Breast epithelium (tissue), 4 donors: ENCODE measurements at places on chromosomes 5 and 9. TPM values are rescaled to one million over a fixed set of nuclear protein-coding genes. Genes with fewer than 3 reads are reported as not detected.

LIFR gene
- 222 TPM for total RNA-seq

MAMDC2 gene
- 18.7 TPM for total RNA-seq

TLX3 gene
- not detected for total RNA-seq

SREK1IP1 gene
- 8.9 TPM for total RNA-seq

GLRA1 gene
- not detected for total RNA-seq

COQ4 gene
- total RNA-seq: 46.2 TPM

PPP1R26 gene
- 15.1 TPM for total RNA-seq

FSD1L gene
- total RNA-seq: 5.9 TPM

IFNK gene
- not detected for total RNA-seq

UNC13B gene
- 19.3 TPM for total RNA-seq

LCN2 gene
- not detected for total RNA-seq

NR5A1 gene
- total RNA-seq: not detected

TIMD4 gene
- total RNA-seq: 0.88 TPM

GHR gene
- total RNA-seq: 25.6 TPM

C5orf52 gene
- not detected for total RNA-seq

KCNV2 gene
- not detected for total RNA-seq

ANKRD31 gene
- total RNA-seq: 0.32 TPM

GRM6 gene
- not detected for total RNA-seq

PDE8B gene
- total RNA-seq: 8.6 TPM

IRX2 gene
- total RNA-seq: 26.2 TPM

TMEM232 gene
- total RNA-seq: 2.0 TPM

ECSCR gene
- total RNA-seq: 6.6 TPM

LHX3 gene
- total RNA-seq: not detected

GARIN3 gene
- total RNA-seq: not detected

LEAP2 gene
- 0.80 TPM for total RNA-seq

FOXD1 gene
- total RNA-seq: 0.32 TPM

SMIM33 gene
- not detected for total RNA-seq

SAPCD2 gene
- total RNA-seq: 0.96 TPM

PCDHA9 gene
- 0.66 TPM for total RNA-seq
